Fibroblast of mammary gland (primary cell): ENCODE measurements at places on chromosomes 2 and 18.
A peak's percentile ranks its signal among the peaks of the same experiment; 100 is the strongest.

- no peak for DNase-seq
Measured at GRCh38 chr18:36377626-36378025, 80.1 kb downstream of the FHOD3 start.

DNA sequence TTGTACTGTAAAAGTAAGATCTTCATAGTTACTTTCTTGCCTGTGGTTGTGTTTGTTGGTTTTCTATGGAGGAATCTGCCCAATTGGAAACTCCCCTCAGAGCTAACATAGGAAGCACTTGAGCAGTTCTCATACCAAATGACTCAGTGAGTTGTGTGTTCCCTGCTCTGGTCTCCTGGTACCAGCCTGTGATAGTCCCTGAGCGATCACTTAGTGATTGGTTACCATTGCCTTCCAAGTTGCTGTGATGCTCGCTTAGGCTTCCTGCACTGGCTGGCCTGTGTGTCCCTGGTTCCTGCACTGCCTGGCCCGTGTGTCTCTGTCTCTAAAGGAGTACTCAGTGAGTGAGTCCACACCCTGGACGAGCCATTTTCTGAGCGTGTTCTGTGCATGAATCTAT, 133.0 kb downstream of the MAP4K4 start:
- peak; percentile 67 for DNase-seq

DNA sequence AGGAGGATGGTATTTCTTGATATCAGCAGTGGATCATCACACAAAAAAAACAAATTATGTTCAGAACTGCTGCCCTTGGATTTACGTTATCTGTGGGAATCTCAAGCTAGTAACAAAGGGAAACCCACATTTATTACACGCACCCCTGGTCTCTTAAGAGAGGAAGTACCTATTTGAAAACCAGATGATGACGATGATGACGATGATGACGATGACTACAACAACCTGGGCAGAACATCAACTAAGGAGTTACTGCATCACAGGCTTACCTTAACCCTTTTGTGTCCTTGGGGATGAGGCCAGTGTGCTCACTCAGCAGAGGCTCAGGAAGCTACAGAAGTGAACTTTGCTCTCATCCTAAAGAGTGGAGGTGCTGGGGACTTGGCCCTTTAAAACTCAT, 169.4 kb downstream of the FSHR start:
- no peak for DNase-seq

GRCh38 chr2:103656558-103656957, 894.7 kb downstream of the TMEM182 start:
- DNase-seq = no peak

GRCh38 chr2:207180741-207181140, 15.0 kb upstream of the KLF7 start:
- peak; percentile 42 for DNase-seq

DNA sequence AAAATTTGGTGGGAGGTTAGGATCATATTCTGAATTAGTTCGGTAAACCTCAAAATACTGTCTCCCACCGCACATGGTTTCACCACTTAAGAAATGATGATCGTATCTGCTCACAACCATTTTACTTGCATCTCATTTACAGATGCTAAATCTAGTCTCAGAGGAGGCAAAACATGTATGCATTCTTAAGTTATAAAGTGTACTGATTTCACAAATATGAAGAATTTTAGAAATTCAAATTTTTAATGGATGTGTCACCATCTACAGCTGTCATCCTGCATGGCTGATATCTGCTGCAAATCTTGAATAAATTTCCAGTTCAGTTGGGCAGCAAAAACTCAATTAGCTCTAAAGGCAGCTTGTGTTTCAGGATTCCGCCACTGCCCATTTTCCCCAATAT, 243.3 kb upstream of the KCNJ3 start:
- DNase-seq = peak; percentile 5

DNA sequence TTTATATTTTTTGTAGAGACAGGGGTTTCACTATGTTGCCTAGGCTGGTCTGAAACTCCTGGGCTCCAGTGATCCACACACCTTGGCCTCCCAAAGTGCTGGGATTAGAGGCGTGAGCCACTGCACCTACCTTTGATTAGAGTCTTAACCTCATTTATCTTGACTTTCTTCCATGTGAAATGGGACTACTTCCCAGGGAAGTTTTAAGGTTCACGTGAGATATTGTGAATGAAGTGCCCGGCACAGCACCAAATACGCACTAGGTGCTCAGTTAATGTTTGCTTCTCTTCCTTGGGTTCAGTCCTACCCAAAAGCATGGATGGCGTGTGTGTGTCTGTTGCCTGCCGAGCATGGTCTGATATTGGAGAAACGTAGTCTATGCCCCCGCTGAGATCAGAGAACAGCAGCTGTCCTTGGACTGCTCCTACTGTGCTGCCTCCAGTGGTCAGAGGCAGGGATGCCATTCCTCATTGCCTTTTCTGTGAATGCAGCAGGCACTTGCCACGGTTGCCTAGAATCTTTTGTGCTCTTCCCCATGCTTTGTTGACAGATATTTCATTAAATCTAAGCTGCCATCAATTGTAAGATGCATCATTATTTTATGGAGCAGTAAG, 12.3 kb upstream of the TFCP2L1 start:
- DNase-seq = peak; percentile 22

- DNase-seq = no peak
Measured at GRCh38 chr2:199309973-199310372, 147.8 kb downstream of the SATB2 start.

DNA sequence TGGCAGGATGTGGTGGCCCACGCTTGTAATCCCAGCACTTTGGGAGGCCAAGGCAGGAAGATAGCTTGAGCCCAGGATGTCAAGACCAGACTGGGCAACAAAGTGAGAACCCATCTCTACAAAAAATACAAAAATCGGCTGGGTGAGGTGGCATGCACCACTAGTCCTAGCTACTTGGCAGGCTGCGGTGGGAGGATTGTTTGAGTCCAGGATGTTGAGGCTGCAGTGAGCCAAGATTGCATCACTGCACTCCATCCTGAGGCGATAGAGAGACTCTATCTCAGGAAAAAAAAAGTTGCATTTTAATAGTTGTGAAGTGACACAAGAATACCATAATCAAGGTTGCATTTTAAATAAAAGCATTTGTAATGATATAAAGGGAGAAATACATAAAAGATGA, 124.1 kb upstream of the SLC38A11 start:
- no peak for DNase-seq

DNA sequence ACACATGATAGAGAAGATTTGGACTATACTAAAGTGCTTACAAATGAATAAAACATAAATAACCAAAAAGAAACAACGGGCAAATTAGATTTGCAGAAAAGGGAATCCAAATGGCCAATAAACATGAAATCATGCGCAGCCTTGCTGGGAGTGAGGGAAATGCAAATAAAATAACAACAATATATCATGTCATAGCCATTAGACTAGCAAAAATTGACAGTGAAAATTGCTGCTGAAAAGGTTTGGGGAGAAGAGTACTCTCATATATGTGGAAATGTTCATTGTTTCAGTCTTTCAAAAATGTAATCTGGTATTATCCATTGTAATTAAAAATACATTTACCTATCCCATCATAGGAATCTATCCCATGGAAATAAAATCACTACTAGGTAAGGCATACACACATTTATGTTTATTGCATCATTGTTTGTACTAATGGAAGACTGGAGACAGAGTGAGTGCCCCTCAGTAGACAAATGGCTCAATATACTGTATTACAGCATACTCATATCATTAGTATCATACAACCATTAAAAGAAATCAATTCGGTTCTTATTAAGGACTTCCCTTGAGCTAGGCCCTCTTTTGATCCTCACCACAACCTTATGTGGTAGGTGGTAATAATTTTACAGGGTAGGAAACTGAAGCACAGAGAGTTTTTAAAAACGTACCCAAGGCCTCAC, 94.1 kb upstream of the MSTN start:
- no peak for DNase-seq

DNA sequence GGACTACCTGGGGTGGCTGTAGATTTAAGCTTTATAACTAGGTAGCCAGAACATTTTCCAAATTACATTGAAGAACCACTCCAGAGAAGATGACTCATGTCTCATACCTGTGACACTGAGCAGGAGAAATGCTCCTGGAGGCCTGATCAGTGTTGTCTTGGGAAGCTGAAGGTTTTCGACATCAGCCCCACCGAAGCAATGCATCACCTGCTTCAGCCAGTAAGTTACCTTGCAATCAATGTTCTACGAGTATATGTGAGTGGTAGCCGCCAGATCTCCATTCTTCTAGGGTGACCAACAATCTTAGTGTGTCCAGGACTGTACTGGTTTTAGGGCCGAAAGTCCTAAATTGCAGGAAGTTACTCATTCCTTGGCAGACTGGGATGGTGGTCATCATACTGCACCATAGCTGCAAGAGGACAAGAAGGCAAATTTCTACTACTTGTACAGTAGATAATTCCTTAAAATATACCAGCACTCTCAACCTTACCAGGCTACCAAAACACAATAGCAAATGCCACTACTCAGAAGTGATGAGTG, 109.3 kb upstream of the LINC00305 start:
- peak; percentile 29 for DNase-seq

GRCh38 chr2:133437492-133437891, 130.8 kb downstream of the NCKAP5 start:
- no peak for DNase-seq

GRCh38 chr18:5771343-5771742, 124.0 kb downstream of the TMEM200C start:
- no peak for DNase-seq

- peak; percentile 52 for DNase-seq
Measured at GRCh38 chr2:66575625-66576310, 140.8 kb downstream of the MEIS1 start.
